ENCODE measurements at places on chromosomes 11 and 22.

- DNase-seq: peak; percentile 29
These were observed 56.0 kb downstream of the JAM3 start for GRCh38 chr11:134124660-134125451.

DNA sequence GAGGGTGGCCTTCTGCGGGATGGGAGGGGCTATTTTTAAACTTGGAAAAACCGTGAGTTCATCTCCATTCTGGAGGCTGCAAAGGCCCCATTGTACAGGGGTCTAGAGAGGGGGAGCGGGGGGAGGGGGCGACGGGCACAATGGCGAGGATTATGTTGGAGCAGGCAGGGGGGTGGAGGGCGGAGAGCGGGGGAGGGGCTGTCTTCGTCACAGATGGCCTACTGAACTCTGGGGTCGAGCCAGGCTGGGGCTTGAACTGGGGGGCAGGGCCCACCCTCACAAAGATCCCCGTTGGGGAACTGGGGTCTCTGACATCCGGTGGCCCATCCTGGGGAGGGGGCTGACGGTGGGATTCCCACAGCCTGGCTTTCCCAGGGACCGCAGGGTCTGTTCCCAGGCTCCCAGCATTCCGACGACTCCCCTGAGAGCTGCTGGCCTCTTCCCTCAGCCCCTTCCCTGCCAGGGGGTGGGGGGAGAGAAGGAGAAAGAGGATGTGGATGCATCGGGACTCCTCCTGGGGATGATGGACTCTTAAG, 3.4 kb upstream of the MCAM start:
- DNase-seq: no peak

DNA sequence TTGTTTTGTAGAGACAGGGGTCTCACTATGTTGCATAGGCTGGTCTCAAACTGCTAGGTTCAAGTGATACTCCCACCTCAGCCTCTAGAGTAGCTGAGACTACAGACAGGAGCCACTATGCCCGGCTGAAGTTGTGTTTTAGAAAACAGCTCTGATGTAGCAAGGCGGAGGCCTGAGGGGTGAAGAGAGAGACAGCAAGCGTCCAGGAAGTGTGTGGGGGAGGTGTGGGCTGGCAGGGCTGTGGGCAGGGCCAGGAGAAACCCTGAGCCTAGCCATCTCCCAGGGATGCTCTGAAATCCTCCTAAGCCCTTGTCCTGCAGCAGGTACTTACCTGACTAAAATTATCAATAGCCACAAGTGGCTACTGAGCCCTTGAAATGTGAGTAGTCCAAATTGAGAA, 16.1 kb upstream of the RPS3 start:
- DNase-seq: no peak

DNA sequence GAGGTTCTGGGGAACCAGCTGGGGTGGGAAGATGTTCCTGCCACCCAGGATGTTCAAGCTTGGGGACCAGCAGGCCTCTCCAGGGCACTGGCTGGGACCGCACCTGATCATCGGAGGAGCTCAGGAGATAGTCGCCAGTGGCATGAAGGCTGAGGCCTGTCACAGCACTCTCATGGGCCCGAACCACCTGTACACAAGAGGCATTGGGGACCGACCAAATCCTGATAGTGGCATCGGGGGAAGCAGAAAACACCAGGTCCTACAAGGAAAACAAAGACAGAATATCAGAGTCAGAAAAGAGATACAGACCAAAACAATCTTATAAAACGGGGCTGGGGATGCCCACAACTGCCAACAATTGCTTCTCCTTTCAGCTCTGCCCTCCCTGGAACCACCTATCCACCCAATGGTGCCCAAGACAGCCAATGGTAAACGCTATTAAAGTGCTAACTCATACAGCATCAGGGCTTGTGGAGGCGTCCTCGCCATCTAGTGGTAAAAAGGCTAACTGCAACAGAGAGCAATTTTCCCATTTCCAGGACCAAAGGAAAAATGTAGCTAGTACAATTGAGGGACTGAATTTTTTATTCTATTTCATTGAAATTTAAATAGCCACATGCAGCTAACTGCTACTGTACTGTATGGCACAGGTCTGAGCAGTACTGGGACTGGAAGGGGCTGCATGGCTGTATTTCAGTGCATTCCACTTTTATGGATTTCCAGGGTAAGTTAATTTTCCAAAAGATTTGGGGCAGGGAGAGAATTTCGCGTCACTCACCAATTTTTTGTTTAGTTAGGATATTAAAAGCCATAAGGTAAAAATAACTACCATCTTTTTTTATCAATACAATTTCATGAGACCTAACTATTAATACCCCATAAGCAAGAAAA, 7.1 kb downstream of the PRPF19 start:
- DNase-seq: peak; percentile 13

DNA sequence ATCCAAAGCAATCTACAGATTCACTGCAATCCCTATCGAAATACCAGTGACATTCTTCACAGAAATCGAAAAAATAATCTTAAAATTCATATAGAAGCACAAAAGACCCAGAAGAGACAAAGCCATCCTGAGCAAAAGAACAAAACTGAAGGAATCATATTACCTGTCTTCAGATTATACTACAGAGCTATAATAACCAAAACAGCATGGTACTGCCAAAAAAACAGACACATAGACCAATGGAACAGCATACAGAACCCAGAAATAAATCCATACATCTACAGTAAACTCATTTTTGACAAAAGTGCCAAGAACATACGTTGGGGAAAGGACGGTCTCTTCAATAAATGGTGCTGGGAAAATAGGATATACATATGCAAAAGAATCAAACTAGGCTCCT, 18.9 kb downstream of the RRP8 start:
- no peak for DNase-seq

GRCh38 chr22:45535290-45535689, 32.6 kb downstream of the FBLN1 start:
- no peak for DNase-seq

- no peak for DNase-seq
These were observed 646.0 kb downstream of the TBC1D22A start for GRCh38 chr22:47408409-47408808.

GRCh38 chr11:45692808-45693453, 27.5 kb upstream of the CHST1 start:
- no peak for DNase-seq

- no peak for DNase-seq
These were observed 5.6 kb upstream of the SYT8 start for GRCh38 chr11:1829039-1829820.

GRCh38 chr11:35897019-35897418, 46.8 kb upstream of the LDLRAD3 start:
- no peak for DNase-seq

- DNase-seq: no peak
These were observed 380 bp upstream of the TTC17 start for GRCh38 chr11:43358279-43358800.

- peak; percentile 50 for DNase-seq
These were observed 36.0 kb upstream of the CSNK1E start for GRCh38 chr22:38353142-38353629.

DNA sequence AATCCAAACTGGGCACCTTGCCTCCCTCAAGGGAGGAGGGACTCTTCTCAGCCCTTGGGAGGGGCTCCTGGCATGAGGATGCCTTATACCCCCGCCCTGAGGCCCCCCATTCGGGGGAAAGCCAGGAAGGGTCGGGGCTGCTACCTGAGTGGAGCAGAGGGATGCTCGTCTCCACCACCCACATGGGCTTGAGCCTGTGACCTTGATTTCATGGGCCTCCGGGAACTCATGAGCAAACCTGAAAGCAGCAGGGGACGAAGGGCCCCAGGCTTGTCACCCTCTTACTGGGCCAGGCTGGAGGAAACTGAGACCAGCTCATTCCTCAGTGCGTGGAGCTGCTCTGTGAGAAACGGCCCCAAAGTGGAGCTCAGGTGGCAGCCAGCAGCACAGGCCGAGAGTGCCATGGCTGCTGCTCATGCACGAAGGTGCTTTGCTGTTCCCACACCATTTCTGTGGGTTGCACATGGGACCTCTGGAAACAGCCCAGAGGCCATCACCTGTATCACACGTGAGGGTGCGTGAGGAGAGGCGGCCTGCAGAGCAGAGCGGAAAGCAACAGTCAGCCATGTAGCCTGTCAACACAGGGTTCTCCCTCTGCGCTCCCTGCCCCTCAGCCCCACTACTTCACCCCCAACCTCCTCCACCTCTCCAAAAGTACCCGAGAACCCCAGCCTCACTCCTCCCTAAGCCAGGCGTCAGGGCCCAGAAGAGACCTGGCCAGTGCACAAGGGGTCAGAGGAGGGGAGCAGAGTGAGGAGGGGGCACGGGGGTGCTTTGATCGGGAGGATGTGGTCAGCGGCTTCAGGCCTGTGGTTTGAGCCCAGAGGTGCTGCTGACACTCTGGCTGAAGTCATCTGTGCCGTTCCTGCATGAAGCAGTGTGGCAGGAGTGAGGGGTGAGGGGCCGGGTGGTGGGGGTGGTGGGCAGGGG, 14.1 kb upstream of the IL2RB start:
- DNase-seq: no peak

GRCh38 chr11:88421530-88421929, 84.0 kb upstream of the CTSC start:
- DNase-seq: no peak

GRCh38 chr11:11432621-11433319, 79.7 kb upstream of the CSNK2A3 start:
- no peak for DNase-seq

DNA sequence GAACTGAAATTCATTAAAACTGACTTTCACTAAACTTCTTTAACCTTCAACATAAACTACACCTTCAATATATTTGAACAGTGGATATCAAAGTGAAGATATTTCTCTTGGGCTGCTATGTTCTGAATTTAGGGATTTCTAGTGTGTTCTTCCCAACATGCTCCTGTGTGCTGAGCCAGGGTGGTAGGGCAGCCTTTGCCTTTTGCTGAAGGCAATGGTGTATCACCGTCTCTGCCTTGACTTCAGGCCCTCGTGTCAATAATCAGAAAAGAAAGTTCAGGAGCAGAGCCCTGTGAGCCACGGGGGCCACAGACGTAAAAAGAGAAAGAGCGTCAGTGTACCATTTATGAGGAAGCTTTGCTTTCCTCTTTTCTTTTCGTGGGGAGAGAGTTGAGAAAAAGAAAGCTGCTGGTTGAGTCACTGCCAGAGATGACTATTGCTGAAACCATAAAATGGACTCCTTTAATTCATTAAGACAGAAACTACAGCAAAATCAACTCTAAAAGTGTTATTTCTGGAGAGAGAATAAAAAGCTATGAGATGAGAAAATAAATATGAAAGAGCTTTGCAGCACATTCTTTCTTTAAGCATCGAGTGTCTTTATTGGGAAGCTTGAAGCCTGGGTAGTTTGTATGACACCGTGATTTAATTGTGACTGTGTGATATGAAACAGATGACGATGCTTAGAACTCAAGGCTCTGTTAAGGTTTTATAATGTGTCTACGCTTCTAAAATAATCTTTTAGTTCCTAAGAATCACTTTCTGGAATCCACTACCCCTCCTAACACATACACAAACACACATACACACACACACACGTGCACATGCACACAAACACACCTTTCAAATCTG, 271.8 kb upstream of the MTNR1B start:
- DNase-seq: no peak

GRCh38 chr11:110896358-110896757, 184.1 kb upstream of the ARHGAP20 start:
- no peak for DNase-seq

- DNase-seq: no peak
These were observed 28.0 kb downstream of the MYEOV start for GRCh38 chr11:69321877-69322361.

- no peak for DNase-seq
These were observed 36.3 kb downstream of the ASRGL1 start for GRCh38 chr11:62373464-62374119.

GRCh38 chr11:120066738-120067437, 71.0 kb downstream of the TRIM29 start:
- DNase-seq: no peak

DNA sequence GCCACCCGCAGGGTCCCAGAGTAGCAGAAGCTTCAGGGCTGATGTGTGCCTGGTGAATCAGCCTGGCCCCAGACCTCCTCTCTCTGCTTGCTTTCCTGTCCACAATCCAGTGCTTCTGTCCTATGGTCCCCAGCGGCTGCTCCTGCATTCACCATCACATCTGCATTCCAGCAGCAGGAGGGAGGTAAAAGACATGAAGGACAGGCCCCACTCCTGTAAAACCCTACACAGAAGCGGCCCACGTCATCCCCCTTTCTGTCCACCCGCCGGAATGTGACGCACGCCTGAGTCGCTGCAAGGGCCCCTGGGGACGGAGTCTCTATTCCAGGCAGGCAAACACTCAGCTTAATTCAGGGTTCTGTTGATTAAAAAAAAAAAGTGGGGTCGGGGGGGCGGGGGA, 58.3 kb downstream of the CDKN1C start:
- no peak for DNase-seq

GRCh38 chr11:96303980-96304379, 39.0 kb downstream of the MAML2 start:
- DNase-seq: no peak

DNA sequence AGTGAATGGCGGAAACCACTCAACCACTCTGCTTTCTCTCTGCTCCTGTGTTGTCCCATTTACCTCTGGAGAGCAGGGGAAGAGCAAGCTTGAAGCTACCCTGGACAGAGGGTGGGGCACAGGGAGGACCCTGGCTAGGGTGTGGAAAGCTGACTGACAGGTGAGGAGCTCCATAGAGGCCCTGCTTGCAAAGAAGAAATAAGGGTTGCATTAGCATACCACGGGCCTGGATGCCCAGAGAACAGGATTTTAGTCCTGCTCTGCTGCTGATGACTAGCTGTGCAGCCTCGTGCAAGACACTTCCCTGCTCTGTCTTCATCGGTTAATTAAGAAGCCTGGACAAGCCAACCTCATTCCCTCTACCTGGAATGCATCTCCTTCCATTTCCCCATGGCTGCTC, 135.0 kb downstream of the BUD13 start:
- no peak for DNase-seq

GRCh38 chr11:61460474-61460881, 30.6 kb downstream of the SDHAF2 start:
- DNase-seq: peak; percentile 44

All from C1 segment of cervical spinal cord (tissue), 14 donors.